ENCODE measurements at places on chromosomes 6 and 20.

DNA sequence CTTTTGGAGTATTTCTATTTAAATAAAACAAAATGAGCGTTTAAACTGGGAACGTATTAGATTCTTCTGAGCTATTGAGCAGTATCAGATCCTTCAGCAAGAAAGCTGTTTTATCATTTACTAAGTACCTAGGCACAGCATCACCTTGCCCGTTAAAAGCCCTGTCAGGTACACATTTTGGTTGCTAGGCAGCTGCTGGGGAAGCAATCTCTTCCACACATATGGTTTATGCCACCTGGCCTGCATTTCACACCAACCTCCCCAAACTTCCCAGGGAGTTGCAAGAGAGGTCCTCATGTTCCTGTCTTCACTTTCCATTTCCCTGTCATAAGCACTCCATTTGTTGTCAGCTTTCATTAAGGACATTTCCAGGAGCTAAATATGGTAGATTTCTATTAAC, 400.1 kb downstream of the PLCB1 start:
- no peak for DNase-seq

GRCh38 chr20:63860325-63861051, 810 bp upstream of the ABHD16B start:
- no peak for DNase-seq

GRCh38 chr6:150118203-150118602, 24.6 kb upstream of the PPP1R14C start:
- DNase-seq: no peak

DNA sequence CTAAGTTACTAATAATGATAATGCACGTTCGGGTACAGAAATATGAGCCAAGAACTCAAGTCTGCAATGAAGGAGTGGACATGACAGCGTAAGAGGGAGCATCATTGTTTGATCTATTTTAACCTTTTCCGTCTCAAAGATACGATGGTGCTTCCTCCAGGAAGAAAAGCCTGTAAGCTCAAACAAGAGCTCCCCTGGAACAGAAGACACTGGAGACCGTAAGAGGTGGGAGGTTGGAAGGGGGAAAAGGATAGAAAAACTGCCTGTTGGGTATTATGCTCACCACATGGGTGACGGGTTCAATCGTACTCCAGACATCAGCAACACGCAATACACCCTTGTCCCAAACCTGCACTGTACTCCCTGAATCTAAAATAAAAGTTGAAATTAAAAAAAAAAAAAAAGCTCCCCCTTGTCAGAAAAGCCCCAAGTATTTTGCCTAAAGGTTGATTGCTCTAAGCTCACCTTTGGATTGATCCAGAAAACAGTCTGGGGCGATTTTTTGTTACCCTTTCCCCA, 180.5 kb downstream of the TRIM27 start:
- no peak for DNase-seq

DNA sequence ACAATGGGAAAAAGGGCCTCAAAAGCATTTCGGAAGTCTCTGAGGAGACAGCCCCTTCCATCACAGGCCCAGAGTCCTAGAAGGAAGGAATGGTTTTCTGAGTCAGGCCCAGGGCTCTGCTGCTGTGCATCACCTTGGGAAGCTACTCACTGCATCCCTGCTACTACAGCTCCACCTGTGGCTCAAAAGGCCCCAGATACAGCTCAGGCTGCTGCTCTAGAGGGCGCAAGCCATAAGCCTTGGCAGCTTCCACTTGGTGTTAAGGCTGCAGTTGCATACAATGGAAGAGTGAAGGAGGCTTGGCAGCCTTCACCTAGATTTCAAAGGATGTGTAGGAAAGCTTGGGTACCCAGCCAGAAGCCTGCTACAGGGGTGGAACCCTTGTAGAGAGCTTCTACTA, 54.8 kb downstream of the MEI4 start:
- DNase-seq: no peak

DNA sequence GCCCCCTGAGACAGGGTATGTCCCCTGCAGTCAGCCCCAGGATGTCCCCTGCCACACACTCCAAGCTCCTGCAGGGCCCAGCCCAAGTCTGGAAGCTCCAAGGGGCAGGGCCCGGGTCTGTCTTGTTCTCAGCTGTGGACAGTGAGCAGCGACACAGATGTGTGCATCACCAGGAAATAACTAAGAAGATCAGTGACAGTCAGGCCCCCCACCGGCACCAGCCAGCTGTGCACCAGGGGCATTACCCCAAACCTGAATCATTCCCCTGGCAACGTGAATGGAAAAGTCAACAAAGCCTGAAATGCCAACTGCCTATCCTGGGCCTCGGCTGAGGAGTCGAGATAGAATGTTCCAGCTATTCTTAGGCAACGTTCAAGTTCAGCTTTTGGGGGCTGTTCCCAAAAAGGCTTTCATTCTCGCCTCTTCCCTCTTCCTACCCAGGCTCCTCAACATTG, 105.0 kb downstream of the PREX1 start:
- peak; percentile 96 for DNase-seq

DNA sequence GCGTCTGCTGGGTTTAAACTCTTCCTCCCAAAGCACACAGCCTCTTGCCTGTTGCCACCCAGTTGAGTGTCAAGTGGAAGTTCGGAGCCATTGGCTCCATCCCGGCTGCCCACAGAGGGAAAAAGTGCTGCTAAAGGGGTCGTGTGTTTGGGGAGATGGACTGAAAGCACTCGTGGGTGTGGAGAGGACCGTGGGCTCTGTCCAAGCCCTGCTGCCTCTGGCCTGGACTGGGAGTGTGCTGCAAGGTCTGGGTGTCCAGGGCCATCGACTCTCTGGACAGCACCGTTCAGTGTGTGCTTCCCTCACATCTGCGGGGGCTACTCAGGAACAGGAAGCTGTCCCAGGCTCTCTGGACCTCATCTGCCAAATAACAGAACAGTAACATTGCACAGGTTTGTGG, 269.3 kb downstream of the DLL1 start:
- no peak for DNase-seq

GRCh38 chr6:7290079-7290478, 22.9 kb downstream of the SSR1 start:
- no peak for DNase-seq

DNA sequence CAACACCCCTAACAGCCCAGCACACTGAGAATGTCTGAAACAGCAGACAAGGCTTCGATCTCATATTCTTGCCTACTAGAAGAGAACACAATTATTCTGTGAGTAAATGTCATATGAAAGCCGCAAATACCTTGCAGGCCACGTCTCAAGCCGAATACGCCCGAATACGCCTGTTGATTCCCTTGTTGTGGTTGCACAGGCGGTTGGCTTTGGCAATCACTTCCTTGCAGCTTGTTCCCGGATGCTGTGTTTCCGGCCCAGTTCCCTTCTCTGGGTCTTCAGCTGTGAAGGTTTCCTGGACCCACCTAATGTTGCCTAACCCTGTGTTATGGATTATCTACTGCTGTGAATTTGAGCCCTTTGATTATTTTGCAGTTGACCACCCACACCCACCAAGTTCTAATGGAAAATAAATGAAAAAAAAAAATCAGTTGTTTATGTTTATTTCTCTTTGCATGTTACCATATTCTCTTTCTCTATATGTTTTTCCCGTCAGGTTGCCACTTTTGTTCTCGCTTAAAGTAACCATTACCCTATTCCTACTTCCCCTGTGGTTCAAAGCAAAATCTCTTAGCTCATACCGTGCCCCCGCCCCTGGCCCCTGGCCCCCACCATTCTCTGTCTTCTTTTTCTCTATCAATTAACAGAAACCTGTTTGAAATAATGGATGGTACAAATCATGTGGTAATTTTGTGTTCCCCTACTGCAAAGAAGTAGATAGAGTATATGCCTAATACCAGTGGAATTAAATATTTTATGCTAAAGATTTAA, 172.4 kb downstream of the ADGB start:
- DNase-seq: no peak
